ENCODE measurements at places on chromosomes 12 and 14.

DNA sequence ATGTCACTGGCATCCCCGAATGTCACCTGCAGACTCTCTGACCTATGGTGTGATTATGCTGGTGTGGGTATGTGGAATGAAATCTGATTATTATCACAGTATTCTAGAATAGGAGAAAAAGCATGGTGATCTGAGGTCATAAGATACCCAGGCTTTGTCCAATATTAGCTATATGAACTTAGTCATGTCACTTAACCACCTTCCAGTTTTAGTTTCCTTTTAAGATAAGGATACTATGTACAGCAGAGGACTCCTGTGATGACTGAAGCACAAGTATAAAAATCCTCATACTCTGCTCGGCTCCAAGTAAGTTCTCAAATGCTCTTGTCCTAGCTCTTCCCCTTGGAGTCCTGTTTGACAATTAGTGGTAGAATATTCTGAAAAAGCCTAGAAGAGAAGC is 2.8 kb downstream of the GNS start:
- DNase-seq, result no peak

- DNase-seq, result no peak
Observed at GRCh38 chr12:20588042-20588441, 107.1 kb upstream of the SLCO1C1 start.

DNA sequence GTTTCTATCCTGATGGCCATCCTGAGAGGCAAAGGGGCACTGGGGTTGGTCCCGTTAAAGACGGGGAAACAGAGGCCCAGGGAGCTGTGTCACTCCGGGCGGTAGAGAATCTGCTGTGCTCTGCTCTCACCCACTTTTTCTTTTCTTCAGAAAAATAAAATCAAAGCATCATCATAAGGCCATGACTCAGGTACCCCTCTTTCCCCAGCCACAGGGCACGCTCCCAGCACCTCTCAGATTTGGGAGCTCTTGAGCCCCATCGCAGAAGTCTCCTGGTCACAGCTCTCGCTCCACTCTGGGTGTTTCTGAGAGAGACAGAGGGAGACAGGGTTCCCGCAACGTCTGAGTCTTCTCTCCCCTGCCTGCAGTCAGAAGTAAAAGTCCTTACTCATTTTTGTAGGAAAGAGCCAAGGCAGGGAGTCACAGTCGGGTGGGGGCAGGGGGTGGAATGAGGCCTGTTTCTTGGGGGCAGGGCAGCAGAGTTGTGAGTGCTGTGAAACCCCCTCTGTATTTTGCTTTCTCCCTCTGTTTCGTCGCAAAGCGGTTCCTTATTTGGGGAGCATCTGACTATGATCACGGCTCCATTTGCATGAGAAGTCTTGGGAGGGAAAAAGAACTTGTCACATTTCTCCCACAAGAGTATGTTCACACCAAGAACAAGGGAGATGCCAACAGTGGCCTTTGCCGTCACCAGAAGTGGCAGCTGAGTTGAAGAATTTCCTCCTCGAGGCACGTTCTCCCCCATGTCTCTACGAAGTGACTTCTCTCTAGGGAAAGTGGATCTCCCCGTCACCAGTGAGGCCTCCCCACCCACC is 139.0 kb downstream of the BCL11B start:
- no peak for DNase-seq

GRCh38 chr14:101604935-101605780 is 43.9 kb downstream of the DIO3 start:
- no peak for DNase-seq

DNA sequence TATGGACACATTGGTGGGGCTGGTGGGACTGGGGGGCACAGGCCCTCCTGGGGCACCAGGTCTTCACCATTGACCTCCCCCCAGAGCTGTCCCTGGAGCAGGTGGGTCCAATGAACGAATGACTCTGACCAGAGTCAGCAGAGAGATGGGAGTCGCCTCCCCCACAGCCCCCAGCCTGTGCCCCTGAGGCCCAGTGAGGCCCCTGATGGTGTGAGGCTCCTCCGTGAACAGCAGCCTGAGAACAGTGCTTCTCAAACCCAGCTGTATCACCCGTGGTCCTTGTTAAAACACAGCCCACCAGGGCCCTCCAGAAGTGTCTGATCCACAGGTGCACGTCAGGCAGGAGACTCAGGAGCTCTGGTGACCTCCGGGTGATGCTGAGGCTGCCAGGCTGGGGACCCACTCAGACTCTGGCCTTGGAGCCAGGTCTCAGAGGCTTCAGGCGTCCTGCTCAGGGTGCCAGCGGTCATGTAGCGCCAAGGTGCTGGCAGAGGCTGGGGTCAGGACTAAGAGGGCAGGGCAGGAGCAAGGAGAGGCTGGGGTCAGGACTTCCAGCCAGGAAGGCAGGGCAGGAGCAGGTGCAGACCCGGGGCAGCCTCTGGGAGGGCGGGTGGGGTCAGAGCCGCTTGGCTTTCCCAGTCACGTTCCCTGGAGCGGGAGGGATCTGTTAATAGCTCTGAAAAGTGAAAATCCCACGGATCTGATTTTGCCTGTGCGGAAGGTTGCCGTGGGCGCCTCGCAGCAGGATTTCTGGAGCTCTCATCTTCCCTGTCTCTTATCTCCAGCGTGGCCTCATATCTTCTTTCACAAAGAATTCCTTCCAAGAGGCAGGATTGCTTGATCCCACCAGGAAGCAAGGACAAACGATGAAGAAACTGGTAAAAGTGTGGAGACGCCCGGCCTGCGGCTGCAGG is 35.0 kb downstream of the GALNT9 start:
- no peak for DNase-seq

GRCh38 chr12:2485681-2486080 is 309.1 kb upstream of the FKBP4 start:
- DNase-seq, result no peak

DNA sequence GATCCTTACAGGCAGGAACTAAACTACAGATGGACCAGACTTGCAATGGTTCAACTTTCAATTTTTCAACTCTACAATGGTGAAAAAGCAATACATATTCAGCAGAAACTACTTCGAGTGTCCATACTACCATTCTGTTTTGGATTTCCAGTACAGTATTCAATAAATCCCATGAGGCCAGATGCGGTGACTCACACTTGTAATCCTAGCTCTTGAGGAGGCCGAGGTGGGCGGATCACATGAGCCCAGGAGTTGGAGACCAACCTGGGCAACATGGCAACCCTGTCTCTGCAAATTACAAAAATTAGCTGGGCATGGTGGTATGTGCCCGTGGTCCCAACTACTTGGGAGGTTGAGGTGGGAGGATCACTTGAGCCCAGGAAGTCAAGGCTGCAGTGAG is 336.1 kb downstream of the MED13L start:
- no peak for DNase-seq

GRCh38 chr12:83893101-83893500 is 1019.5 kb downstream of the SLC6A15 start:
- no peak for DNase-seq

- no peak for DNase-seq
Observed at GRCh38 chr12:77429426-77429825, 364.1 kb upstream of the E2F7 start.

- DNase-seq, result no peak
Observed at GRCh38 chr14:88243946-88244345, 79.1 kb downstream of the KCNK10 start.

DNA sequence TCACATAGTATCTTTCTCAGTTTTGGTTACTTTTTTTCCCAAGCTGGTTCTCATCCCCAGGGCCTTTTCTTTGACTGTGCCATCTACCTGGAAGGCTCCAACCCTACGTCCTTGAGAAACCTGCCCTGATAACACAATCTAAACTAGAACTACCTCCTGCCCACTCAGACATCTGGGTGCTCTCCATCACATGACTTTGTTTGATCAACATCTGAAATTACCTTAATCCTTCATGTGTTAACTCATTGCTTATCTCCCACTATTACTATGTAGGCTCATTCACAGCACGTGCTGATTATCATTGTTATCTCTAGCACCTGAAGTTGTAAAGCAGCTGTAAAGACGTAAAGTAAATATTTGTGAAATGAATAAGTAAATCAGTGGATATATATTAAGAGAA is 784.0 kb downstream of the TMTC2 start:
- DNase-seq, result no peak

DNA sequence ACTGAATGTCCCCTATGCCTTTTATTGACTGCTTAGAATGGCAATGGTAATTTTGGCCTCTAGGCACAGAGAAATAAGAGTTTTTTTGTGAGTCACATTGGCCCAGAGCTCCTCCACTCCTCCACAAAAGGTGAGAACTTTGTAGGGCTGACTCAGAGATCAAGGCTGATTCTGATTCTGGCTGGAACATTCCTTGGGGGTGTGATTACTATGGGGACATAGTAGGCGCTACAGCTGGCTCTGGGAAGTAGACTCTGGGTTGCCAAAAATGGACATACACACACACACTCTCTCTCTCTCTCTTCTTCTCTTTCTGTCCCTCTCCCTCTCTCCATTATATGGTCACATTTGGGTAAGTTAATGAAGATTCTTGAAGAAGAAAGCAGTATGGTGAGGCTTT is 174.6 kb upstream of the DDHD1 start:
- no peak for DNase-seq

DNA sequence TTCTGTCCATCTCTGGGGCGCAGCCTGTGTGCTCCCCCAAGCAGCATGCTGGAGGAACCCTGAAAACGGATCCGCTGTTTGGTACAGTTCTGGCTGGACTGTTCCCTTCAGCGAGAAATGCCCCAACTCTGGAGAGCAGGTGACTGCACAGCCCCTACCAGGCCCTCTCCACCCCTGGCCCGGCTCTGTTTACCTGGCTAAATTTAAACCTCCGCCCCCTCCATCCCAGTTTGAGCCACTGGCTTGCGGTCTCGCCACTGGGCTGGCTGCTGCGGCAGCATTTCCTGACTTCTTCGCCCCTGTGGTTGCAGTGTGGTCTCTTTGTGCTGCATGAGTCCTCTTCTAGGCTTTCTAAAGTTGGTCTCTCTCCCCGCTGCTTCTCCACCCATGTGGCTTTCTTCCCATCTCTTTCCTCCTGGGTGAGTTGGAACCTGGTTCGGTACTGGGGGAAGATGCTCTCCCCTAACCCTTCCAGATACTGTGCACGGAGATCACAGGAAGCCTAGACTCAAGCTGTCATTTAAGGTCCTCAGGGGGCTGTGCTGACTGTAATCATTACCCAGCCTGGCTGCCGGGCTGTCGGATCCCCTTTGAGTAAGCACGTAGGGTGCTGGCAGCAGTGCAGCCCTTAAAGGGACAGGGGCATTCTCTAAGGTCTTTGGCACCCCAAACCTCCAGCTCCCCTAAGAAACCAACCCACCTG is 60.6 kb downstream of the FBXL14 start:
- peak; percentile 70 for DNase-seq

GRCh38 chr12:128509170-128509569 is 242.2 kb downstream of the TMEM132C start:
- no peak for DNase-seq

DNA sequence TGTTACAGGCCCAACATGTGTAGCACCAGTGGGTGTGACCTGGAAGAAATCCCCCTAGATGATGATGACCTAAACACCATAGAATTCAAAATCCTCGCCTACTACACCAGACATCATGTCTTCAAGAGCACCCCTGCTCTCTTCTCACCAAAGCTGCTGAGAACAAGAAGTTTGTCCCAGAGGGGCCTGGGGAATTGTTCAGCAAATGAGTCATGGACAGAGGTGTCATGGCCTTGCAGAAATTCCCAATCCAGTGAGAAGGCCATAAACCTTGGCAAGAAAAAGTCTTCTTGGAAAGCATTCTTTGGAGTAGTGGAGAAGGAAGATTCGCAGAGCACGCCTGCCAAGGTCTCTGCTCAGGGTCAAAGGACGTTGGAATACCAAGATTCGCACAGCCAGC is 8.6 kb downstream of the BCL2L14 start:
- DNase-seq, result no peak

DNA sequence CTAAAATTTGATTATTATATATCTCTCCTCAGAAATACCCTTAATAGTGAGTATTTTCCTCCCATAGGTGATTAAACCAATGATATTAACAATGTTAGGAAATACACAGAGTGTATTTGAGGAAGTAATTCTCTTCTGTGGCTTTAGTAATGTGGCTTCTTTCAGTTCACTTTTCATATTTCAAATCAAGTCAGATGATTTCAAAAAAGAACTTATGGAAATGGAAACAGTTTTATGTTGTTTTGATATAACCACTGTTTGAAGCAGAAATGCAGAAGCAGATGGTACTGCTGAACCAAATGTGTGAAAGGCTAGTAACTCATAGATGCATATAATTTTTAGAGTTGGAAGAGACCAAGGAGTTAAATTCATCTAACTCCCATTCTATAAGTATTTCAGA is 1.9 kb upstream of the GPR33 start:
- DNase-seq, result no peak

DNA sequence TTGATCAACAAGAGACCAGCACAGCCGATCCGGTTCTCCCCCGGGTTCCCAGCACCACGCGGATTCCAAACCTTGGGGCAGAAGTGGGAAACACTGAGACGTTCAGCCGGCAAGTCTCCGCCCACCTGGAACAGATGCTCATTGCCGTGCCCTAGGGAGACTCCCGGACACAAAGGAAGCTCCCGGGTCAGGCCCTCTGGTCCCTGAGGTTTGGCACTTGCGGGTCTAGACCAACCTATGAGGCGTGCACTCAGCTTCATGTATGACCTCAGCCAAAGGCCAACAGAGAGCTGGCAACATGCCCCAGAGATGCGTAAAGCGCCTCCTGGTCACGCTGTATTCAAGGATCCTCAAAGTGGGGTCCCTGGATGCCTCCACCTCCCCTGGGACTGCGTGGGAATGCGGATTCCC is 2.5 kb downstream of the RIMBP2 start:
- DNase-seq, result no peak

DNA sequence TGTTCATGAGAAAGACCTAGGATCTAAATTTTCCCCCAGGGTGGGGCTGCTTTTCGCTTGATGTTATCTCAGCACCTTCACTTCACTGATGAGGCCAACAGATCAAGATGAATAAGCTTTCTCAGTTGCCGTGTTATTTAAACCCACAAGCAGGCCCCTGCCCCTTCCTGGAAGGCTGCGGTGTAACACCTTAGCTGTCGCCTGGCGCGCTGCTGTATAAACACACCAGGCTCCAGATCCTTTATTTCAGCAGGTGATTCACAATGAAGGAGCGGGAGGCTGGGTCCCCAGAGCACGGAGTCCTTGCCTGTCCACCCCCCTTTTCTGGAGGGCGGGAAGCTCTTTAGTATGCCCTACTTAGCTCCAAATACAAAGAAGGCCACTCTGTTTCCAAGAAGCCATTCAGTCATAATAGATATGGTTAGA is 515.4 kb downstream of the FUT8 start:
- peak; percentile 83 for DNase-seq

DNA sequence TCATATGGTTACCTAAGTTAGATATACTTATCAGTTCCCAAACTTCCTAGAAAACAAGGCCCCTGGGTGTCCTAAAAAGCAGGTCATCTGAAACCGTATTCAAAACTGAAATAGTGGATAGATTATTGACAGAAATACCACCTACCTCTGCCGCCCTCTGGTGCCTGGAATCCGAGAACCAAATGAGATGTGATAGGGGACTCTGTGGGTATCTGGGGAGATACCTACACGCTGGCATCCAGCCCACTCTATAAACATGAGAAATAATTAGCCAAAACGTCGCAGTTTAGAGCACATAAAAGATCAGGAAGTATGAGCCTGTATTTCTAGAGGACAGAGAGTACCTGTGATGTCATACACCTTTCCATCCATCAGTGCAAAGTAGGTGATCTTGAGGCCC is 4.4 kb downstream of the ORMDL2 start:
- no peak for DNase-seq

GRCh38 chr14:101729382-101729781 is 32.1 kb upstream of the PPP2R5C start:
- DNase-seq, result no peak
